ENCODE measurements at places on chromosomes 7 and 10.

GRCh38 chr10:43391496-43391895 is 17.5 kb downstream of the HNRNPF start:
- DNase-seq, result no peak

GRCh38 chr7:35268953-35269352 is 15.1 kb upstream of the TBX20 start:
- DNase-seq, result no peak

DNA sequence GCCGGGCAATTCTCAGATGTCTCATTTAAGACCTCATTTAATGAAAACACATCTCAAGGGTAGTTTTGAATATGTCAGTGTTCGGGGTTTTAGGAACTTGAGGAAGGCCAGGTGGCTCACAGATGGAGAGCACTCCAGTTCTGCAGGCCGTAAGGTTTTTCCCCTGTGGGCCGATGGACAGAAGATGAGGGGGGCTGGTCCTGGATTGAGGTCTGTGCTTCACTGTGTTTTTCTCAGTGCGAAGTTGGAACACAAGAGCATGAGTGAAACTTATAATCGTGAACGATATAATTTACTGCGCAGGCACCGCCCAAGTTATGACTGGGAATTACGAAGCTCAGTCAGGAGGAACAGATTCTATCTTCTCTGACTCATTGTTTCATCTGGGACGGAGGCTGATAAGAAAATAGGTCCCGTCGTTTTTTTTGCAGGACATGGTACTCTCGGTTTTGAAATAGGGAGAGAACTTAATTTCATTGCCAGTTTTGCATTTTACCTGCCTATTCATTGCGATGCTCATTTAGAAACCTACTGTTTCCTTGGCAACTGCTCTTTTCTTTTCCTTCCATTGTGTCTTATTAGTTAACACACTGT is 591.0 kb upstream of the PFKP start:
- DNase-seq, result peak; percentile 55

GRCh38 chr10:124696446-124697392 is 47.5 kb downstream of the FAM53B start:
- no peak for DNase-seq

DNA sequence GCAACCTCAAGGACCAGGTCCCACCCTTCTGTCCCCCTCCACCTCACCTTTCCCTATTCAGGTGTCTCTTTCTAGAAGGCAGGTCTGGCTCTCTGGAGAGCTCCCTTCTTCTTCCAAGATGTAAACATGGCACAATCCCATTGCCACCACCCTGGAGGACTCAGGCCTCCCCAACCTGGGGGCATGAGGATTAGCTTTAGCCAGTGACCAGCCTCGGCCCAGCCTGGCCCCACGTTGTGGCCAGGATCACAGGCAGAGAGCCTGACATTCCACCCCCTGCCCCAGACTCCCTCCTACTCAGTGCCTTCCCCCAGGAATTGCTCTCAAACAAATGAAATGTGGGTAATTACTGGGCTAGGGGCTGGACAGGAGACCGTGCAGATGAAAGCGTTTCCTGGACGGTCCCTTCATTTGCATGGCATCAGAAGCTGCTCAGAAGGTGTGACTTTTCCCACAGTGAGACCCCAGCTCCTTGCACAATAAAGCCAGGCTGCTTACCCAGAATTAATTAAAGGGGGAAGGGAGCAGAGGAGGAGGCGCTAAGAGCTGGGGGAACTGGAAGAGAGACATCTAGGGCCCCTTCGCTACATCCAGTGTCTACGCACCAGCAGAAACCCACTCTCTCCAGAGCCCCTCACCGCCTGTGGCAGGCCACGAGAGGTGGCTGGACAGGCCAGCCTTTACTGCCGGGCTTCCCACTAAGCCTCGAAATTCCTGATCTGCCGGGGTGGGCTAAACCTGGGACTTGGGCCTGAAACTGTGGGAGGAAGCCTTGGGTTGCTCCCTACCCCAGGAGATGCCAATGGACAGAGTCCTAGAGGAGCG is 7.7 kb downstream of the FGF8 start:
- no peak for DNase-seq

GRCh38 chr7:98278936-98279335 is 2.5 kb upstream of the BRI3 start:
- DNase-seq, result no peak

DNA sequence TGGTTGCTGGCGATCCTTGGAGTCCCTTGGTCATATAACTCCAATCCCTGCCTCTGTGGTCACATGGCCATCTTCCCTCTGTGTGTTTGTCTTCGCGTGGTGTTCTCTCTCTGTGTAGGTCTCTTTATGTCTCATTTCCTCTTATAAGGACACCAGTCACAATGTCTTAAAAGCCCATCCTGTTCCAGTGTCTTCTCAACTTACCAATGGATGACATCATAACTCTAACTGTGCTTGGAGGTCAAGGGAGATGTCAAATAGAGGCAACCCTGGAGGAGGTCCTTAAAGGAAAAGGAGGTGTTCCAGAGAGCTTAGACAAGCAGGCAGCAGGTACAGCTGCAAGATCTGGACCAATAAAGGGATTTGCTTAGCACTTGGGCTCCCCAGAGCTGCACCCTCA is 143.0 kb downstream of the BUB3 start:
- DNase-seq, result no peak

DNA sequence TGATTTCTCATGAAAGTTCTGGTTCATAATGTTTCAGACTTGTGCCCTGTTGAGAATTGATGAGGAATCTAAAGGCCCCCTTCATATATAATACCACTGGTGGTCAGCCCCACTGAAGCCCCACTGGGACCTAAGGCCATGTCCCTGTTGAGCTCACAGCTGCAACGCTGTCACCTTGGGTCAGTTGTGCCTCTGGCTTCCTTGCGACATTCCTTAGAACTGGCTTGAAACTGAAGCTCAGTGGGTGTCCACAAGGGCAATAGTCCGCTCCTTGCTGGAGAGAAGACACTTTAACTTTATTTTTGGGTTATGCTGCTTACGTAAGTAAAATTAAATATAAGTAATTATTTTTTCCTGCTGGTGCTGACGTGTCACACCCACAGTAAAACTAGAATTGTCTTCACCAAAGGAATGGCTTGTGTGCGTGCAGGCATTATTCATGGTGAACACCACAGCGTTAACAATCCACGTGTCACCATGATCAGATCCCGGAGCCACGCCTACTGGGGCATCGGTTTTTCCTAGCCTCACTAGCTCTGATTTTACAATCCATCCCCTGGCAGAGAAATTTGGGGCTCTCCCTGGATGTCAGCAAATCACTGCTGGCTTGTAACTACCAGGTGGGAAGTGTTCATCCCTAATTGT is 66.5 kb downstream of the BICC1 start:
- no peak for DNase-seq

DNA sequence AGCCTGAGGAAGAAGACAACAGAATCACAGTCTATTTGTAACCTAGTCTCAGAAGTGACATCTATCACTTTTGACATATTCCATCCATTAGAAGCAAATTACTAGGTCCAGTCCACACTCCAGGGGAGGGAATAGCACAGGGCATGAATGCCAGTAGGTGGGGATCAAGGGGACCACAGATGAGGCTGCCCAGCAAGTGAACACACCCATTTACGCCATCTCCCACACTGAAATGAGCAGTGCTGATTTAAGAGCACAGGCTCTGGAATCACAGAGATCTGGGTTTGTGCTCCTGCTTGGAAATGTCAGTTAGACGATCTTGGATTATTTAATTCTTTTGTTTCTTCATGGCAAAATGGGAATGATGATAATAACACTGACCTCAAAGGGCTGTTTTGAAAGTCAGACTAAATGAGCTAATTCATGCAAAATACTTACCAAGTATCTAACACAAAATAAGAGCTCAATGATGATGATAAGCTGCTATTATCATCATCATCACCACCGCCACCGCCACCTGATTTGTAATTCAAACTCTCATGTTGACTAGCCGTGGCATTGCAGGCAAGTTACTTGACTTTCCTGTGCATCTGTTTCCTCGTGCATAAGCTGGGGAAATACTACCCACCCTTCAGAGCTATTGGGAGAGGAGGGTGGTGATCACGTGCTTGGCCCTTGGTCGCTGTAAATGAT is 138.9 kb upstream of the KLF14 start:
- DNase-seq, result no peak

DNA sequence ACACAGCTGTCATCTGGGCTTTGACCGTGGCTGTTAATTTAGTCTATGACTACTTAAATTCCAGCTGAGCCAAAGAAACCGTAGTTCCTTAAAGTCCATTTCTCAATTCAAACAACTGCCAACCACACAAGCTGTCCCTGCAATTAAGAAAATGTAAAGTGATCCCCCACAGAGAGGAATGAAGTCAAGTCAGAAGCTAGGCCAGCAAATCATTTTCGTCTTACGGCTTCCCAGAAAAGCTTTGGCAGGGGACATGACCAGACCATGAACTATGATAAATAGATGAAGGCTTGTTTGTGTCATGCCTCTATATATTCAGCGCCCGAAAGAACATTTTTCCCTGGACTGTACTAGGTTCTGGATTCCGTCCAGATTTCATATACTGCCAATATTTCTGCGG is 54.6 kb downstream of the HACD1 start:
- peak; percentile 53 for DNase-seq

DNA sequence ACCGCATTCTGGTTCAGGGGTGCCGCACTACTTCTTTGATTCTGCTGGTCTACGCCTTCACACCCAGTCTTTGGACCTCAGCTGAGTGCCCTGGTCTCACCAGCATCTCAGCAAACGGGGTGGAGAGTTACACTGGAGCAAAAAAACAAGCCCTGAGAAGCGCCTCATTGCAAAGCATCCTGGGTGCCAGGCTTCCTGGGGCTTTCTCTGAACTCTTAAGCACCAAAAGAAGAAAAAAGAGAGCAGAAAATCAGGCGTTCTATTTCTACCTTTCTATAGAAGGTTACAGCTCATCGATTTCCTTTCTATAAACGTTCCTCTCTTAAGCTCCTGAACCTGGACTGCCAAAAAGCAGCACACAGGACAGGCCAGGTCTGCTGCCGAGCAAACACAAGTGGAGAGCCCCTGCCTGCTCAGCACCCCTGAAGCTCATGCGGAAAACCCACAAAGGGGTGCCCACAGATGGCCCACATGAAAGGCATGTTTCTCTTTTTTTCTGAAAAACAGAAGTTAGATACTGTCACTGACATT is 217.9 kb downstream of the SFMBT2 start:
- DNase-seq, result no peak

- DNase-seq, result no peak
Measured at GRCh38 chr10:49608166-49609005, 1.7 kb upstream of the SLC18A3 start.

DNA sequence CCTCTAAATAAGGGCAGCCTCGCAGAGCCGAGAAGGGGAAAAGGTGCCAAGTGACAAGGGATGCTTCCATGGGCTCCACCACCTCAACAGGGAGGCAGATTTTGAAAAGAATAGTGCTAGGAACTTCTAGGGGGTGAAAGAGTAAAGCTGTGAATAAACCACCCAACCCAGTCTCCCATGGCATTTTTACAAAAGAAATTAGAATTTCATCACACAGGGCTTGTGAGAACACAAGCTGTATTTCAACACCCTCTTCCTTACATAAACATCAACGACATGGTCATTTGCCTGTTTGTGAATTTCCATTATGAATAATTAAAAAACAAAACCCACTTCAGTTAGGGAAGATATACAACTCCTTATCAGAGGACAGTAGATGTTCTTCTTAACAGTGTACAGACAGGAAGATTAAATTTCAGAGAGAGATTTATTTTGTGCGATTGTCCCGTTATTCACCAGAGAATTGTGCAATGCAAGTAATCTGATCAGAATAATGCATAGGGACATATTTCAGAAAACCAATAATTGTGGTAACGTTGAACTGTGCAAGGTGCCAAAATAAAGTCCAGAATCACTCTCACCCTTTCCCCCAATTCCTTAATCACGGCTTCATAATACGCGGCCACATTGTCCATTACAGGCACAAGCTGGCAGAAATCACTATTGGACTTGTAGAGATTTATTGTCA is 207.8 kb upstream of the MGMT start:
- no peak for DNase-seq

DNA sequence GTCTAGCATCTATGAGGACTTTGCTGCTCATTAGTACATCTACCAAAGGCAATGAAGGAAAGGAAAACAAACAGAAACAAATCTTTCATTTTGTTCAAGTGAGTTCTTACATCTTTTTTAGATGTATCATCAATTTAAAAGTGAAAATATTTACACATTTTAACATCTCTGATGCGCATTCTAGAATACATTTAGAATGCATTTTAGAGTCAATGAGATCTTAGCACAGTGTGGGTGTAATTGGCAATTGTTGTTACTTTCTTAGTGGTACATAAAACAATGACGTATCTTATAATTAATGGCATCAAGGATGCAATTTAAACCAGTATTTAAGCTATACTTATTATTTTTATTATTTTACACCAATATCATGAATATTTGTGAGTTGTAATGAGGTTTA is 51.4 kb downstream of the TPK1 start:
- no peak for DNase-seq

DNA sequence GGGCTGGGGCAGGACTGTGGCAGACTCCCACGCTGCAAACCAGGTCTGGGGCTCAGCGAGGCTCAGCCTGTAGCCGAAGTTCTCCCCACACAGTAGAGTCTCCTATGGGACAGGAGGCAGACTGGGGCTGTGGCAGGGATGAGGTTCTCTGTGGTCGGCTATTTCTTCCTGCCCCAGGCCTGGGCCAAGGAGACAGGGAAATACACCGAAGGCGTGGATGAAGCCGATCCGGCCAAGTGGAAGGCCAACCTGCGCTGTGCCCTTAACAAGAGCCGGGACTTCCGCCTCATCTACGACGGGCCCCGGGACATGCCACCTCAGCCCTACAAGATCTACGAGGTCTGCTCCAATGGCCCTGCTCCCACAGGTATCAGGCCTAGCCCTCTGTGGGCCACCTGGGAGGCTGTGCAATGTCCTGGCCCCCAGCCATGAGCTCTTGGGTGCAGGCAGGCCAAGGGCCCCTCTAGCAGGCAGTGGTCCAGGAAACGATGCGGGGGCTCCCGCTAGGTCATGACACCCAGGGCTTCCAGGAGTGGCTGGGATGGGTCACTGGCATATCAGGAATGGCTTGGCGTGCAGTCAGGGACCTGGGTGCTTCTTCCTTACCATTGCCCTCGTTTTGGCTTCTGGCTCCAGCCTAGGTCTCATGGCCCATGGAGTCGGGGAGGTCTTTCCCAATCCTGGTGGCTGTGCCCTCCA is 8.1 kb downstream of the IRF5 start:
- no peak for DNase-seq

DNA sequence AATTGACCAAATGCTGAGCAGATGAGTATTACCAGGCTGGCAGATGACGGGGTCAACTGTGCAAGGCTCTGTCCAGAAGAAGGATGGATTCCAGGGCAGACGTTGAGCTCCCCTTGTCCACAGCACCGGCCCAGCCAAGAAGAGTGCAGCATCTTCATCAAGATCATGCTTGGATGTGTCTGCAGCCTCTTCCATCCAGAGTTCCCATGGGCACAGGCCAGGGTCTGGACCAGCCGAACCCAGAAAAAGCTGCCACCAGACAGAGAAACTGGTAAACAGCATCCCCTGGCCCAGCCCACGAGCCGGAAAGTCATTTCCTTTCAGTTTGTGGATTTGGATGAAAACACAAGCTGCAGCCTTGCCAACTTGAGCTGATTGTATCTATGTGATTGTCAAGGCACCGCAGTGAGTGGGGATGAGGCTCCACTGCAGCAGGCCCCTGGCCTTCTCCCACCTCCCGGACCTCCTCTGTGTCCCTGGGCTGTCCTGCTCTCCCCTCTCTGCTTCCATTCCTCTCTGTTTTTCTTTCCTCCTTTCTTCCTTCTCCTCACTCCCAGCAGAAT is 321.8 kb downstream of the TCERG1L start:
- no peak for DNase-seq
